NCI-H460 (cell line): ENCODE measurements at places on chromosomes 16 and 17. TPM values are rescaled to one million over a fixed set of nuclear protein-coding genes. Genes with fewer than 3 reads are reported as not detected.
A peak's percentile ranks its signal among the peaks of the same experiment; 100 is the strongest.

The TMEM238L gene
- not detected in 2 replicates for total RNA-seq

The PLSCR3 gene
- total RNA-seq: 31.3 and 32.4 TPM in 2 replicates

- DNase-seq: no peak
Measured at GRCh38 chr16:89374393-89374960, 115.9 kb downstream of the ANKRD11 start.

- DNase-seq: no peak
Measured at GRCh38 chr17:43584666-43585102, 38.5 kb upstream of the ETV4 start.

The HBA2 gene
- not detected in 2 replicates for total RNA-seq

DNA sequence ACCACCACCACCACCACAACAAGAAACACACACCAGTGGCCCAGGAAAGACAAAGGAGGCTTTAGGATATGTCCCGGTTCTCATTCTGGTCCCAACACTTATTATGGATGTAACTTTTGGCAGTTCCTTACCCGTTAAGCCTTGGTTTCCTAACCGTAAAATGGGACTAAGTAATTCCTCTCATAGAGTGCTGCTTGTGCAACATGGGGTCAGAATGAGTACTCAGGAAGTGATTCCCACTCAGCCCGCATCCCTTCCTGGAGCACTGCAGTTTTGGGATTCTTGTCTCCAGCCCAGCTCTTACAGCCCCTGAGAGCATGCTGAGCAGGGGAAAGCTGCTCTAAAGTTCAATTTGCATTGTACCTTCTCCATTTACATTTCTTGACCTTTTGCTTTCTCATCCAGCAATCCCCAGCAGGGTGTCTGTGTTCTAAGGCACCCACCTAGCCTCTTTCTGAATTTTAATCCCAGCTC, 262.6 kb downstream of the PRKCA start:
- DNase-seq: no peak

- DNase-seq: peak; percentile 16
Measured at GRCh38 chr16:46857368-46857945, 26.5 kb upstream of the C16orf87 start.

DNA sequence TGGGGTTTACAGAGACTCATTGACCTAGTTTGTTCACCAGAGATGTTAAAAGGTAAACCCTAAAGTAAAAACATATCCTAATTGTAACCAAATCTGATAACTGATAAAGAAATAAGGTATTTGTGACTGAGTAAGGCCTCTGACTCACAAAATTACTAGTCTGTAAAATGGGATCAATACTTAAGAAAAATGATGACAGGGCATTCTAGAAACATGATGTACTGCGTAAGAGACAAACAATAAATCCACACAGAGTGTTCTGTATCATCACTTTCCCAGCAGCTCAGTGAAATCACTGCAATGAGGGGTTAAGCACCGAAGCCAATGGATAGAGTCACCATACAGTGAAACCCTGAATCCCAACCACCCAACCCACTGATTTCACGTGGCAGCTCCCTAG, 91.5 kb downstream of the VPS53 start:
- DNase-seq: no peak

GRCh38 chr16:49622421-49623402, 233.2 kb downstream of the ZNF423 start:
- DNase-seq: no peak

The IL17C gene
- total RNA-seq: not detected in 2 replicates

GRCh38 chr16:23330583-23331249, 28.6 kb downstream of the SCNN1B start:
- no peak for DNase-seq

The GINS2 gene
- 2.6 and 3.1 TPM in 2 replicates for total RNA-seq

- DNase-seq: no peak
Measured at GRCh38 chr17:37462492-37462891, 27.2 kb upstream of the DUSP14 start.

The TM4SF5 gene
- total RNA-seq: not detected in 2 replicates

GRCh38 chr16:75494184-75494583, 1.1 kb downstream of the CHST6 start:
- DNase-seq: no peak

GRCh38 chr17:67549820-67550219, 167.9 kb upstream of the NOL11 start:
- DNase-seq: no peak

GRCh38 chr17:69712801-69713311, 298.4 kb downstream of the MAP2K6 start:
- peak; percentile 65 for DNase-seq

DNA sequence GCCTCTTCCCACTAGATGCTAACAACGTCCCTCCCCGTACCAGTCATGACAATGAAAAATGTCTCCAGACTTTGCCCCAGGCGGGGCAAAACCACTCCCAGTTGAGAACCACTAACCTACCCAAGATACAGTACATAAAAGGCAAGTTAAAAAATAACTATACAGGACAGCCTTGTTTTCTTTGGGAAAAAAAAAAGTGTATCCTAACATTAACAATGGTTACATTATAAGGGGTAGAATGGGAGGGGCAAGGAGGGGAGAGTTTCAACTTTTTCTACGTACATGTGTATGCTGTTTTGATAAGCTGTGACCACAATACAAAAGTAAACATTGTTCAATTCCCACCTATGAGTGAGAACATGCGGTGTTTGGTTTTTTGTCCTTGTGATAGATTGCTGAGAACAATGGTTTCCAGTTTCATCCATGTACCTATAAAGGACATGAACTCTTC, 94.9 kb downstream of the TOX3 start:
- DNase-seq: no peak

The NFE2L1 gene
- 123 and 142 TPM in 2 replicates for total RNA-seq

The KRTAP9-8 gene
- not detected in 2 replicates for total RNA-seq

DNA sequence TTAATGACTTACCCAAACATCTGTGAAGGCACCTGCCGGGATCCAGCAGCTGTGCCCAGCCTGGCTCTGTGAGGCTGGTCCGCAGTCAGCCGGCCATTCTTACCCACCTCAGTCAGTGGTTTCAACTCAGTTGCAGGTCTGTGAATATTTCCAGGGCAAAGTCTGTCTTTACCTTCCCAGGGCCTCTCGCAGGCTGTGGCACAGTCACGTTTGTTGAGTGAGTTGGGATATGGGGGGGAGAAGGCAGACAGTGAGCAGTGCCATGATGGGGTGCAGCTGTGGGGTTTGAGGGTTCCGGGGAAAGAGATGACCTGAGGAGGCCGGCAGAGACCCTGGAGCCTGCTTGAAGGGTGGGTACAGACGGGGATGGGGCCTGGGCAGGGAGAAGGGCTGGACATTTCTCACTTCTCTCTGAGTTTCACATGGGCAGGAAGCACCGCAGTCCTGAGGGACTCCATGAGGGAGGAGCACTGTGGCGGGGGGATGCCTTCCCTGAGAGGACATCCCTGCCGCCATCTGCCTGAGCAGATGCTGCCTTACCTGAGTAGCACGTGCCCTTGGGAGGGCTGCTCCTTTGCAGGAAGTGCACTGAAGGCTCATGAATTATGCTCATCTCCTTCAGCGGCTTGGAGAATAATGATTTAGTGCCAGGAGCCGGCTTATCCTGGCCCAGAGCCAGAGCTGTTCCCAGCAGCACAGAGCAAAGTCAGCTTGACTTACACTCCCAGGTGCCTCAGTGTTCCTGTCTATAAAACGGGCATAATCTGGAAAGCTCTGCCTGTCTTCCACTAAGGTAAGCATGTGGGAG, 48.1 kb downstream of the KSR1 start:
- DNase-seq: no peak

DNA sequence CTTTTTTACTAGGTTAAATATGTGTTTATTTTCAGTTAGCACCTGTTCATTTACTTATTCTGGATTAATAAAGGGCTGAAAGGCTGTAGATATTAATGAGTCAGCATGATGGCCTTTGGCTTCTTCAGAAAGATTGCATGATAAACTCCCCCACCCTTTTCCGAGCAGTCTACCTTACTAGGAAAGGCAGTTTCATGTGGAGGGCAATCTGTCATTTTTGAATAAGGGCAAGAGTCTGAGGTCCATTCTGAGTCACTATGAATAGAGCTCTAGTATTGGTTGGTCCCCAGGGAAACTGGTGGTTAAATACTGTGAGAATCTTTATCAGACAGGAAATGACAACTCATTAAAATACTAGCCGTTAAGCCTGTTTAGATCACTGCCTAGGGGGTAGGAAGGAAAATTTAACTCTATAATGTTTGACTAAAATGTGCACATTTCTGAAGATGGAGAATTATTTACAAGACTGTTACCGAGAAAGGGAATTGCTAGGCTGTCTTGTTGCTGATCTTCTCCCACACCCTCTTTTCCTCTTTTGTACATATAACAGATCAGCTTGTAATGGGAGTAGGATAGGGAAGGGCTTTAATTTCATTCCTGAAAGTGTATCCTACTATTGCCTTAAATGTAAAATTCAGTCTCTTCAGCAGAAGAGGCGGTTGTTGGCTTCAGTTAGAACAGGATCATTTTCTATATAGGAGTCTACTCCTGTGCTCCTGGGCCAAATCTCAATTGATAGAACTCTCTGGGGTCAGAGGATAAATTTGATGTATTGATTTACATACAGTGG, 63.3 kb downstream of the TUBD1 start:
- DNase-seq: peak; percentile 92

GRCh38 chr16:26731729-26732128, 335.0 kb upstream of the C16orf82 start:
- no peak for DNase-seq

The FOXJ1 gene
- not detected in 2 replicates for total RNA-seq

GRCh38 chr16:56781528-56781961, 51.6 kb downstream of the NUP93 start:
- DNase-seq: no peak

DNA sequence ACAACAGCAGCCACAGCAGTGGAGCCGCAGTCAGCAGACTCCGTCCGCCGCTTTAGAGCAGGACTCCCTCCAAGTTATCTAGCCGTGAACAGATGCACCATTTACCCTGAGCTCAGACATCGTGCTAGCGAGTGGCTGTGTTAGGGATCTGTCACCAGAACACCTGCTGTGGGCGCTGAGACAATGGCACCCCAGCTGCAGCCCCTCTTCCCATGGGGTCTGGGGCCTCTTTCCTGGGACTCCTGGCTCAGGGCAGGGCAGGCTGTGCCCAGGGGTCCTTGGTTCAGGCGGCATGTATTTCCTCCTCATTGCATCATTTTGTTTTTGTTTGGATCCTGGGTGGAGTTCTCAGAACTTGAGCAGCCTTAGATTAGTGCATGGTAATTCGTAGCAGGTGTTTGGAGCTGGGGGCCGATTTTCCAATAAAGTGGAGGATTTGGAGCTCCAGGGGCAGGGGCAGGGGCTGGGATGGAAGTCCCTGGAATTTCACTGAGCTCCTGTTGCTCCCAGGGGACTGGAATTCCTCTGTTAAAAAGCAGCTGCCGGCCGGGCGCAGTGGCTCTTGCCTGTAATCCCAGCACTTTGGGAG, 23.4 kb downstream of the NMRAL1 start:
- DNase-seq: peak; percentile 79

GRCh38 chr16:74667255-74667700, 601 bp upstream of the RFWD3 start:
- no peak for DNase-seq

The OTOP3 gene
- total RNA-seq: not detected in 2 replicates
